ENCODE measurements at places on chromosomes 7 and 10.

DNA sequence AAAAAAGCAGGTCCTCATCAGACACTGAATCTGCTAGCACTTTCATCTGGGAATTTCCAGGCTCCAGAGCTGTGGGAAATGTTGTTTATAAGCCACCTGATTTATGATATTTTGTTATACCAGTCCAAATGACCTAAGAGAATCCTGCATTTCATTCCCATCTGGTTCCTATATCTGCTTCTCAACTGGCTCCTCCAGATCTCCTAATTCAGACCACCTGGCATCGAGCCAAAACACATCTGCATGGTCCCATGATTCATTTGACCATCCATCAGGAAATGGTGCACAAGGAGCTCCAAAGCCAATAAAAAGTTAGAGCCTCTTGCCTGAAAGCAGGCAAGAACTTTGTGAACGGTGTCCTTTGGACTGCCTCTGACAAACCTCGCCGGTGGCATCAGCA is 108.9 kb downstream of the IPMK start:
- ATAC-seq: no peak

- no peak for ATAC-seq
Measured at GRCh38 chr7:125090596-125090995, 161.0 kb upstream of the POT1 start.

DNA sequence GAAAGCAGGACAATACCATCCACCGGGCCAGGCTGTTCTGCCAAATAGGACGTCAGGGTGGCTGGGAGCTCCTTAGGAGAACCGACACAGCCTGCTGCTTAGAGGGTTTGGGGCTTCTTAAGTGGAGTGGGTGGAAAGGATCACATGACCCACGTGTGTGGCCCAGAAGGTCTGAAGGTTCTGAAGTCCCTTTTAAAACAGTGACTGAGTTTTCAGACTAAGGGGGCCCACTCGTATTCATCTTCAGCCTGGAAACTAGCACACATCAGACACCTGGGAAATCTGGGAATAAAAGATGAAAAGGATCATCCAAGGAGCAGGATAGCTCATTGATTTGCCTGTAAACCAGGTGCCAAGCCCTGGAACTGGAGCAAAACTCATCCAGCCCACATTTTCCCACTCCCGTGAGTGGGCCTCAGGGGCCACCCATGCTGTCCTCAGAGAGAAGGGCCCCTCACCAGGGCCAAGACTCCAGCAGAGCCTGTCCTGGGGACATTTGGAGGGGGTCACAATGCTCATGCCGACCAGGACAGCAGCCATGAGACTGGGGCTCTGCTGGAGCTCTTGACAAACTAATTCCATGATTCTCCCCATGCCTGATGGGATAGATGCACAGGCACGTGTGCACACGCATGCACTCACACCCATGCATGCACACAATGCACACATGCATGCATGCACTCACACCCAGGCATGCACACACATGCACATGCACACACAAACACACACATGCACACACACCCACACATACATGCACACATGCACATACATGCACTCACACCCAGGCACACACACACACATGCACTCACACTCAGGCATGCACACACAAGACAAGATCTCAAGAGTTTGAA is 168.8 kb upstream of the PPP2R2D start:
- ATAC-seq: no peak

DNA sequence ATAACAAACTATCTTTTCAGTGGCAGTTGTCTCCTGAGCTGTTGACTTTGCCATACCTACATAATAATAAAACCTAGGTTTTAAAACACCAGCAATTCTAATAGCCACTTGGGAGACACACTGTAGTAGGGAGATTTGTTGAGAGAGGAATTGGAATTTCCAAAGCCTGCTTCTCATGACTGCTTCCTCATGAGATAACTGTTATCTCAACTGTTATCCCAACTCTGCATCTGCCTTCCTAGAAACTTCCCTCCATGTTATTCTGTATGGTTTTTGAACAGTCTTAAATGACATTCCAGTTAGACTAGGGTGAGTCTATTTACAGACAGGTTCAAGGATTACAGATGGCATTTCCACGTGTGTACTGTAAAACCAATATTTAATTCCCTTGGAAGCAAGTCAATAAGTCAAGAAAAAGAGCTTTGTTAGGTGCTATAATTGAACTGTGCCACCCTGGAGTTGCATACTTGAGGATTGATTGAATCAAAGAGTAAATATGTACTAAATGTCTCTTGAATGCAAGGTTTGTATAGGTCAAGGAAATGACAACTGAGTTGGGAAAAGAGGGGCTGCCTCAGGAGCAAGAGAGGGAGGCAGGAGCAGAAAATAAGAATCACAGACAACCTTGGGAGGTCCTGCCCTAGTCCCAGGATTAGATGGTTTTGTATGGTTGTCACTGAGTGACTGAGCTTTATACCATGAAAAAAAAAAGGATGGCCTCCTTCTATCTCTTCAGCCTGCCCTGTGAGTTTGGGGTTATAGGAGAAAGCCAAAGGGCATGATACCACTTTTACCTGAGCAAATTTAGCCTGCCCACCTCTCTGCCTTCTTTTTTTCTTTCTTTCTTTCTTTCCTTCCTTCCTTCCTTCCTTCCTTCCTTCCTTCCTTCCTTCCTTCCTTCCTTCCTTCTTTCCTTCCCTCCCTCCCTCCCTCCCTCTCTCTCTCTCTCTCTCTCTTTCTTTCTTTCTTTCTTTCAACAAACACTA is 9.9 kb upstream of the TM9SF3 start:
- no peak for ATAC-seq

DNA sequence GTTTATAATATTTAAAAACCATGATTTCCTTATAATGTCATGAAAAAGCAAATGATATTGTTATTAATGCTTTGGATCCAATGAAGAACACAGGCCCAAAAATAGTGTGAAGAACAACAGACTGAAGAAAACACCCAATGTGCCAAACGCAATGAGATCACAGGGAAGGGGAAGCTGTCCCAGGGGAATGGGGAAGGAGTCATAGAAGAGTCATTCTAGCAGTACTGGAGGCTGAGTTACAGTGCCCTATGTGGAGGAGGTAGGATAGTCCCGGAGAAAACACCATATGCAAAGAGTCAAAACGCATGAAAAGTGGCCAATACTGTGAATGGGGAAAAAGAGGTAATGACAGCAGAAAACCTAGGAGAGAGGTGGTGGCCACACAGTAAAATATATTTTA is 50.9 kb downstream of the TPK1 start:
- no peak for ATAC-seq

DNA sequence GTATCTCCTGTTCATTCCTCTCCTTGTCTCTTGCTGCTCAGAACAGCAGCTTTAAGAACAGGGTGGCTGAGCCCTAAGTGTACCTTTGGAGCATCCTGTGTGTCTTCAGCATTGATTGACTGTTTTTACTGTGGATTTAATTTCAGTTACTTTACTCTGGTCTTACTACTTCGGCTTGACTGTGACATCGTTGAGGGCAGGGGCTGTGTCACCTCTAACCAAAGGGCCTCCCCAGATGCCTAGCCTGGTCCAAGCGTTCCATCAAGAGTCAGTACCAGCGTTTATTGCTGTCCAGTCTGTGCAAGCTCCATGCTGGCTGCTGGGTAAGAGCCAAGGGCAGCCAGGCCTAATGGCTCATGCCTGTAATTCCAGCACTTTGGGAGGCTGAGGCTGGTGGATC is 32.4 kb downstream of the CCM2 start:
- ATAC-seq: no peak

DNA sequence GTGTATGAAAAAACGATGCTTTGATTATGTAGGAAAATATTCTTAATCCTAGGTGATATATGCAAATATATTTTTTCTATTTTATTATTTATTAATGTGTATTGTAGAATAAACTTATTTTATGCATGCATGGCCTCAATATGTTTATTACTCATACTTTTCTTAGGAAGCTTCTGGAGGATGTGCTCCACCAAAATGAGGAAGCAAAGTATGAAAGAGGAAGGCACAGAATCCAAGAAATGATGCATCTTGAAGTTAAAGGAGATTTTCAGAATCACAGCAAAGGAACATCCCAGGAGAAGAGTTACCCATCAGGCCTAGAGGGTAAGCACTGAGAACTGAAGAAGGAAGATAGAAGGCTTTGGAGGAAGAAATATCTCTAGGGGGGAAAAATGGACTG is 35.0 kb upstream of the MRPS16 start:
- no peak for ATAC-seq

GRCh38 chr7:111400088-111400487 is 162.2 kb downstream of the IMMP2L start:
- no peak for ATAC-seq

- ATAC-seq: peak; percentile 43
Measured at GRCh38 chr7:101612885-101613515, 16.1 kb downstream of the MYL10 start.

DNA sequence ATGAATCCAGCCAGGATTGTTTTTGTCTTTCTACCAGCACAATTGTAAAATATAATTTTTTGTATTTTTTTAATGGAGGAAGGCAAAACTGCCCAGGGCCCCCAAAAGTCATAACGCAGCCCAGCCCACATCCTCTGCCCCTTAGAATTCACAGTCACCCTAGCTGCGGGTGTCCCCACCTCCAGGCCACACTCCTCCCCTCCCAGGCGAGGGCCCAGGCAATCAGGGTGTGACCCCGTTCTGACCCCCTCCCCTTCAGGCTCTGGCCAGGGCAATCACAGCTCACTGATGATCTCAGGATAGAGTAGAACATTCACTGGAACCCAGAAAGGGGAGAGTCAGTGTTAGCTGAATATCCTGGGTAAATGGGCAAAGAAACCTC is 92.0 kb upstream of the MACROH2A2 start:
- ATAC-seq: no peak

- no peak for ATAC-seq
Measured at GRCh38 chr10:124697837-124698544, 46.2 kb downstream of the FAM53B start.

- ATAC-seq: no peak
Measured at GRCh38 chr7:105149827-105150226, 135.8 kb downstream of the KMT2E start.

- ATAC-seq: no peak
Measured at GRCh38 chr7:79681454-79681853, 228.0 kb upstream of the MAGI2 start.
